ENCODE measurements at places on chromosomes 1 and 21. TPM values are rescaled to one million over a fixed set of nuclear protein-coding genes. Genes with fewer than 3 reads are reported as not detected.

Gene OR2T29
- not detected for total RNA-seq

Gene TDRD5
- 0.05 TPM for total RNA-seq

Gene USP21
- 5.7 TPM for total RNA-seq

Gene ARHGEF19
- total RNA-seq, result 4.8 TPM

Gene GNG12
- total RNA-seq, result 195 TPM

Gene C1orf87
- not detected for total RNA-seq

Gene PIK3R3
- 9.8 TPM for total RNA-seq

Gene HPDL
- total RNA-seq, result 9.3 TPM

Gene DMBX1
- not detected for total RNA-seq

Gene FAM78B
- 0.15 TPM for total RNA-seq

Gene LMOD1
- 0.10 TPM for total RNA-seq

Gene EVI5
- total RNA-seq, result 6.9 TPM

Gene CYP4Z1
- total RNA-seq, result not detected

Gene DDAH1
- total RNA-seq, result 66.0 TPM

Gene CA6
- not detected for total RNA-seq
